Activated CD4-positive, alpha-beta T cell treated with anti-CD3 and anti-CD28 coated beads, Interleukin-2, amount 50 U/mL, for 16 hours (primary cell): ENCODE measurements at places on chromosomes 2 and 18.
A peak's percentile ranks its signal among the peaks of the same experiment; 100 is the strongest.

GRCh38 chr18:74294526-74294925 is 2.8 kb upstream of the CYB5A start:
- no peak for DNase-seq

DNA sequence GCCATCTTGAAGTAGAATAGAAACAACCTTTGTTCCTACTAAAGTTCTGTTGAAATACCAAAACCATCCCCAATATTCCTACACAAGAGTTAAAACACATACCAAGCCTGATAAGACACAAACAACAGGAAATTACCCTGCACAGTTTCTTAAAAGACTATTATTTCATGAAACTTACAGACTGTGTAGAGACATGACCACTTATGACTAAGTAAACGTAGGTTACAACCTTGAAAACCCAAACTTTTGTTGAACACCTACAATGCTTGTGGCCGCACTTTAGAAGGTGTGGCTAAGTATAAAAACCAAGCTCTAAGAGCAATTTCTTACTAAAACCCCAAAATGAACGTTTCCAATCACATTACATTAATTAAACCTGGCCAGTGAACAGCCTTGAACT is 2.0 kb downstream of the SMAD2 start:
- peak; percentile 48 for DNase-seq

GRCh38 chr2:114316532-114317300 is 125.7 kb upstream of the DPP10 start:
- no peak for DNase-seq

DNA sequence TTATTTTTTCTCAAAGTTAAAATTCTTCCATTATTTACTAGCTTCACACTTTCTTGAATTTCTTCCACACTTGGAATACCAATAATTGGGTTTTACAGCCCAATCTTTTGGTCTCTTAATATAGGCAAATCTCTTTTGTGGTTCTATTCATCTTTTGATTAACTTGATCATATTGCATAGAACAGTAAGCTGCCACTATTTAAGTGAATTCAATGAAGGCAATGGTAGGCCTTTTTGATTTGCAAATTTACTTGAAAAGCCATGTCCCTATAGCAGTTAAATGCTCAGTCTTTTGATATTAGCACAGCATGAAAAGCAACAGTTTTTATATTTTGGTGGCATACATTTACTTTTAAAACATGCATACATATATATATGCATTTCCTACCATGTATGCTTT is 20.2 kb upstream of the DYNC1I2 start:
- DNase-seq, result no peak

- DNase-seq, result no peak
These were observed 197.5 kb downstream of the SCG2 start for GRCh38 chr2:223404616-223405015.

DNA sequence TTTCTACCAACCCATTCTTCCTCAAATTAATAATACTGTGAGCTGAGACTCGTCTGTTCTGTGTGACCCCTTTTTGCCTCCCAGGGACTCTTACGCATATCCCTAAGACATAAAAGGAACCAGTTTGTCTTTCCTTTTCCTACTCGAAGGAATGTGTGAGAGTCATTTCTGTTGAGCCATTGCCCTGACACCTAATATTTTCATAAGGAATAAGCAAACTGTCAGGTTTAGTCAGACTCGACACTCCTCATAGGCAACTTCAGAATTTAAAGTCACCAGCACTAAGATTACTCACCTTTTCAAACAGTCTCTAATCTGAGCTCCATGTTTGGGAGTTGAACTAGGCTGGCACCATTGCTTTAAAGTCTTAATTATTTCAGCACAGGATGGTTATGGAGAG is 305.5 kb downstream of the IKZF2 start:
- DNase-seq, result no peak
